ENCODE measurements at places on chromosomes 7 and 10.

GRCh38 chr7:46034056-46034768 lies 113.1 kb upstream of the IGFBP3 start:
- no peak for DNase-seq

DNA sequence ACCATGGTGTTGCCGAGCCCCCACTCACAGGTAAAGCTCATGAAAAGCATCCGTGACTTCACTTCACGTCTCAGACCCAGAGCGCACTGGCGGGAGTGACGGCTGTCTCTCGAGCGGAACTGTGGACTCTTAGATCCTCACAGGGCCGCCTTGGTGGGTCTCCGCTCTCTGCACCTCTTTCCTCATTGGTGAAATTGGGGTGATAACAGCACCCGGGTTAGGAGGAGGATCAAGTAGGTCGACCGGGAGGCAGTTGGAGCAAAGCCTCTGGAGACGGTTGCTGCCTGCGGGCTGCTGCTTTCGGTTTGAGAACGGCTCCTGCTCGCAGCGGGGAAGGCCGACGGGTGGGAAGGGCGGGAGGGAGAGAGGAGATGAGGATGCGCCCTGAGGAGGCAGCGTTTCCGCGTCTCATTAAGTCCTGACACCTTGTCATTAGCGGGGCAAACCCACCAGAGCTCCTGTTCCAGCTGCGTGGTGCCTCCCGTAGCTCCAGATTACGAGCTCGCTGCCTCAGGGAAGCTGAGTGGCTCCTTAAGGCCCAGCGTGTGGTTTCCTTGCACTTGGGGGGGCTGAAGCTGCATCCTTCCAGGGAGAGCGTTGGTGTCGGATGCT lies 51.9 kb upstream of the CFAP46 start:
- no peak for DNase-seq

GRCh38 chr10:103763374-103764202 lies 91.8 kb downstream of the SH3PXD2A start:
- DNase-seq: peak; percentile 66

GRCh38 chr10:32148864-32149251 lies 92.6 kb upstream of the KIF5B start:
- no peak for DNase-seq

- no peak for DNase-seq
Measured at GRCh38 chr10:16923309-16923708, 106.1 kb upstream of the RSU1 start.

- no peak for DNase-seq
Measured at GRCh38 chr7:21428659-21428941, 717 bp downstream of the SP4 start.

- DNase-seq: no peak
Measured at GRCh38 chr10:63154546-63155387, 21.6 kb downstream of the NRBF2 start.

DNA sequence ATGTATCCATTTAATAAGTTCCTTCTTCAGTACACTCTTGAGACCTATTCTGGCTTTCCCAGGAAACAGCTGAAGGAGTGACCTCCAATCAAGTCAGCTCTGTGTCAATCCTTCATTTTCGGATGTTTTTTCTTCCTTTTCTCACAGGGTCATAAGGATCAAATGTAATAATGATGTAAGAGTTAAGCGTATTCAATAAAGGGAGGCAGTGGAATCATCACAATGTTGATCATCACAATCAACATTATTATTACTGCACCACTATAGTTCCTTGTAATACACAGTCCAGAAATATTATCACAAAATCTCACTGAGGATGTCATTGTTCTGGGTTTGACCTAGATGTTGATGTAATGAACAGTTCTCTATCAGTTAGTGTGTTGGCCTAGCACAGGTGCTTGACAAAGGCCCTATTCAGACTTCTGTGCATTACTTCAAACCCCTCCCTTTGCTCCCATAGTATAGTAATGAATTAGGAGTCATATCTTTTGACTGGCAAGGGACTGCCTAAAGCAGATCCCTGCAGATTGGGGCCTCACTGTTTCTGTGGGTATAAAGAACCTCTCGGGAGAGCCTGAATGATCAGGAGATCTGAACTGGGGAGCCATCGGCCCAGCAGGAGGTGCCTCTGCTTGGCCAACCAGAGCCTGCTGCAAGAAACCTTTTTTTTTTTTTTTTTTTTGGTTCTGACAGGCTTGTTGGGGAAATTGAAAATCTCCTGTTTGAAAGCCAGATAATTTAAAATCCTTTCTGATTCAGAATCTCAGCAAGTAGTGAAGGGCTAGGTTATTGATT lies 100.6 kb downstream of the KAT6B start:
- DNase-seq: no peak

- no peak for DNase-seq
Measured at GRCh38 chr7:155717010-155717744, 72.7 kb downstream of the RBM33 start.

- no peak for DNase-seq
Measured at GRCh38 chr7:30363778-30364563, 79.6 kb downstream of the ZNRF2 start.

Data from suppressor macrophage treated with lipopolysaccharide for 1 hour (primary cell).